Naive thymus-derived CD4-positive, alpha-beta T cell (primary cell): ENCODE measurements at places on chromosomes 2 and 18. TPM values are rescaled to one million over a fixed set of nuclear protein-coding genes. Genes with fewer than 3 reads are reported as not detected.

DNA sequence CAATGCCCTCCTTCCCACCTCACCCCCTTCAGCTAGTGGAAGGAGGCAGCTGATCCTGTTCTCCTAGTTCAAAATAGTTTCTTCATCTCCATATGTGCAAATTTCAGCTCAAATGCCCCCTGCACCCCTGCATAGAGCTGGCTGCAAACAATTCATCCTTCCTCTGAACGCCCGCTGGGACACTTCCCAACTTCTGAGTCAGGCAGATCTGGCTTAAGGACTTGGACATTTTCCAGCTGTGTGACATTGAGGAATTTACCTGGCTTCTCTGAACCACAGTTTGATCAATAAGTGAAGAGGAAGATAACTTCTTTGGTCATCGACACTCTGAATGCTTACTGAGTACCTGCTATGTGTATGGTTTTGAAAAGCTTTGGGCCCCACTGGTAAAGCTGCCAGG is 23.5 kb downstream of the PTGR3 start:
- no peak for DNase-seq
- no peak overlapping the region for H3K27ac ChIP-seq
- no peaks in the 10 kb centered on the region for H3K4me1 ChIP-seq
- H3K27me3 ChIP-seq, result no peaks in the 10 kb centered on the region
- H3K36me3 ChIP-seq, result no peaks in the 10 kb centered on the region

DNA sequence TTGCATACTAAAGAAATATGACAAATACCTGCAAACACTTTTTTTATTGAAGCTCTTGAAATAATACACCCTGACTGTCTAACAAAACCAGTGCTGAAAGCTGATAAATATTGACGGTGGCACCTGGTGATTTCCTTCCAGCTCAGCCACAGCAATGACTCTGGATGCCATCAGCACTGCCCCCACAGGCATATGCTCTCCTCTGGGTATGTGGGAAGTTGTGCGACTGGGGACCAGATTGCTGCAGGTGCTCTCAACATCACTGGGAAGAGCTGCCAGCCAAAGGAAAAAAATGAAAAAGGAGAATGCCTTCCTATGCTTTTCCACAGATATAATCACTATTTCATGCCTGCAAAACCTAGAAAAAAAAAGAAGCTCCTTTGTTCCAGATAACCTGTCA is 141.5 kb downstream of the PIGN start:
- H3K4me3 ChIP-seq, result no peak overlapping the region
- no peaks in the 10 kb centered on the region for H3K4me1 ChIP-seq
- H3K27ac ChIP-seq, result no peak overlapping the region
- H3K36me3 ChIP-seq, result no peaks in the 10 kb centered on the region

ZNF396 gene
- total RNA-seq, result 8.2 TPM

NTSR2 gene
- total RNA-seq, result not detected in 2 replicates

MTIF2 gene
- 23.0 TPM for total RNA-seq

ABHD1 gene
- total RNA-seq, result 2.0 TPM

OBSL1 gene
- not detected in 2 replicates for total RNA-seq
